ENCODE measurements at places on chromosomes 13 and 19.

DNA sequence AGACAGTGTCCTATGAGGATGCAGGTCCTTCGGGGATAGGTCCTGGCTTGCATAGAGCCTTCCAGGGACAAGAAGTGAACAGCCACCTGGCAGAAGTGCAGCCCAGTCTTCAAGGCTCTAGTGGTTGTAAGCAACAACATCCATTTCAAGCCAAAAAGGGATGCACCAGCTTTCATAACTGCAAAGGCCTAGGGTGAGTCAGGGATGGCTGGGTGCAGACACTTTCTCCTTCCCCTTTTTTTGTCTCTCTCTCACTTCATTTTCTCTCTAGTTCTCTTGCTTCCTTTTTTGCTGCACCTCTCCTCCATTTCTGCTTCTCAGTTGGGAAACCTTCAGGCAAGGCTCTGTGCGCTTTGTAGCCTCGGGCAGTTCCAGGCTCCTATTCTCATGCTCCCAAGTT lies 196.2 kb upstream of the ZNF536 start:
- H3K27me3 ChIP-seq, result no peaks in the 10 kb centered on the region
- no peaks in the 10 kb centered on the region for H3K4me1 ChIP-seq
- no peak for DNase-seq
- H3K4me3 ChIP-seq, result no peak overlapping the region
- H3K27ac ChIP-seq, result no peak overlapping the region

DNA sequence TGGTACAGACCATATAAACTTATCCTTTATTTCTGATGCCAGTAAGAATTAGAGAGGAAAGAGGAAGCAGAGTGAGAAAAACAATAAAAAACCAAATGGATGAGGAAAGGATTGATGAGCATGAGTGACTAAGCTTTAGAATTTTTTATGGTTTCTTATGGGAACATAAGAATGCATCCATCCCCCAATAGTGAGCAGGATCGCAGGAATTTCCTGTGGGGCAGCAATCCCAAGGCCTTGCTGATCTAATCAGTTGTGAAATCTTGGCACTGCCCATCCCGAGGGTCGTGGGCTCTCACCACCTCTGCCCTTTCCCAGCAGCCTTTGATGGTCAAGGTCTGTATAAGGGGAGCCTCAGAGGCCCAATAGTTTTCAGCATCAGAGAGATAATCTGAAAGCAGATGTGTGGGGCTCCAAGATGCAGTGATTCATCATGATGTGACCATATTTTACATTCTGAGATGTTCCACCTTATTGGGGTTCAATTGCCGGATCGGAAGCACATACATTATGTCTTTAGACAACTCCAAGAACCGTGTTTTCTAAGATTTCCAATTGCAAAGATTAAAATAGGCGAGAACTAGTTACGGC lies 222.1 kb downstream of the DNAJC15 start:
- H3K27ac ChIP-seq, result no peak overlapping the region
- no peak overlapping the region for H3K4me3 ChIP-seq
- H3K27me3 ChIP-seq, result no peaks in the 10 kb centered on the region

DNA sequence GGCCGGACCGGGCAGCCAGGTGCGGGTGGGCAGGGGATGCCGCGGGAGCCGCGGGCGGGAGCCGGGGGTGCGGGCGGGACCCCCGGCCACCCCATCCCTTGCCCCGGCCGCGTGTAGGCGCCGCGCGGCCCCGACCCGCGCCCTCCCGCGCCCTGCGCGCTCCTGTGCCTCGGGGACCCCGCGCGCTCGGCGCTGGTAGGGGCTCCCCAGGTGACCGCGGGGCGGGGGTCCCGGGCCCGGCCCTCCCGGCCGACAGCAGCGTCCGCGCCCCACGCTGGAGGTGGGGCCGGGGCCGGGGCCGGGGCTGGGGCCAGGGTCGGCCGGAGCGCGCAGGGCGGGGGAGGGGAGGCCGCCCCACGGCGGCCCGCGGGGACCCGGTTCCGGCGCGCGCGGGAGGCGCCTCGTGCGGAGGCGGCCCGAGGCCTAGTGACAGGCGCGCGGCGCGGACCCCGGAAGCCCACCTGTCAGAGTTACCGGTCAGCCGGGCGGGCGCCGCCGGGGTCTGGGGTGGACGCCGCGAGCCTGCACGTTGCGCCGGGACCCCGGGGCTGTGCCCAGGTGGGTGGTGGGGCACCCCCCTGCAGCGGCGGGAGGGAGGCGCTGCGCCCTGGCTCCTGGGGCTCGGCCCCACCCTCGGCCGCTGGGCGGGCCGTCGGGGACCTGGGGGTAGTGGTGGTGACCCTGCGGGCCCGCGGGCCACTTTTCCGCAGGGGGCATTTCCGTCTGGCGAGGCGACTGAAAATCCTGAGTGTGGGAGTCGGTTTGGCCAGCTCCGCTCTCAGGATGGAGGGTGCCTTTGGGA lies 518 bp downstream of the TFDP1 start:
- no peaks in the 10 kb centered on the region for H3K27me3 ChIP-seq
- H3K4me3 ChIP-seq, result peak overlapping the region; percentile 92
- no peaks in the 10 kb centered on the region for H3K4me1 ChIP-seq
- peak; percentile 40 for DNase-seq

- H3K36me3 ChIP-seq, result no peaks in the 10 kb centered on the region
- no peaks in the 10 kb centered on the region for H3K27me3 ChIP-seq
- DNase-seq, result no peak
- no peak overlapping the region for H3K27ac ChIP-seq
- no peaks in the 10 kb centered on the region for H3K4me1 ChIP-seq
Observed at GRCh38 chr13:30846311-30846710, 59.8 kb upstream of the MEDAG start.

GRCh38 chr13:37942929-37943328 lies 73.4 kb upstream of the TRPC4 start:
- DNase-seq, result no peak
- no peaks in the 10 kb centered on the region for H3K27me3 ChIP-seq
- H3K4me1 ChIP-seq, result no peaks in the 10 kb centered on the region
- no peak overlapping the region for H3K4me3 ChIP-seq
